ENCODE measurements at places on chromosomes 13 and 19. TPM values are rescaled to one million over a fixed set of nuclear protein-coding genes. Genes with fewer than 3 reads are reported as not detected.
A peak's percentile ranks its signal among the peaks of the same experiment; 100 is the strongest.

DNA sequence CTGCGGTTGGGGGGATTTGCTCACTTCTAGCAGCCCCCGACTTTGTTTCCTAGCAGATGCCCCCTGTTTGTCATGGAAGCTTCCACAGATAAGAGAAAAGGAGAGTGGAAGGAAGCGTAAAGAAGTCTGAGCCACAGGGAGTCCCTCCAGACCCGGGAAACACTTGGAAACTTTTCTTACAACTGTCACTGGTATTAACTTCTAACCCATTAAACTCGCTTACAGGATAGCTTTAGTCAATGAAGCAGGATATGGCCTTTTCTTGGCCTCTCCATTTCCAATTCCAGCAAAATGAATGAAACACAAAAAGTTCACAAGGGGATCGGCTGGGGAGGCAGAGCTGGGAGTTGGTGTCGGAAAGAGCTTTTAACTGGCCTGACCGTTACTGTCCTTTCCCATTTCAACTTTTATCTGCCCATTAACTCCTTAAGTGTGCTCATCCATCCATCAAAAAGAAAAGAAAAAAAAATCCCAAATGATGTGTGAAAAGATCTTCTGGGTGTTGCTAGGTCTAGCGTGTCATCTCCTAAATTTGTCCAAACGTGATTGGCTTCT lies 231.9 kb upstream of the ARGLU1 start:
- no peak overlapping the region for H3K27ac ChIP-seq
- no peaks in the 10 kb centered on the region for H3K36me3 ChIP-seq
- no peaks in the 10 kb centered on the region for H3K4me1 ChIP-seq
- no peaks in the 10 kb centered on the region for H3K27me3 ChIP-seq
- no peak overlapping the region for H3K4me3 ChIP-seq

GRCh38 chr19:18145391-18145999 lies 7.5 kb upstream of the PIK3R2 start:
- H3K36me3 ChIP-seq, result peaks cover 69% of the 10 kb centered on the region
- DNase-seq, result no peak
- H3K27me3 ChIP-seq, result no peaks in the 10 kb centered on the region
- no peaks in the 10 kb centered on the region for H3K4me1 ChIP-seq
- H3K4me3 ChIP-seq, result no peak overlapping the region

DNA sequence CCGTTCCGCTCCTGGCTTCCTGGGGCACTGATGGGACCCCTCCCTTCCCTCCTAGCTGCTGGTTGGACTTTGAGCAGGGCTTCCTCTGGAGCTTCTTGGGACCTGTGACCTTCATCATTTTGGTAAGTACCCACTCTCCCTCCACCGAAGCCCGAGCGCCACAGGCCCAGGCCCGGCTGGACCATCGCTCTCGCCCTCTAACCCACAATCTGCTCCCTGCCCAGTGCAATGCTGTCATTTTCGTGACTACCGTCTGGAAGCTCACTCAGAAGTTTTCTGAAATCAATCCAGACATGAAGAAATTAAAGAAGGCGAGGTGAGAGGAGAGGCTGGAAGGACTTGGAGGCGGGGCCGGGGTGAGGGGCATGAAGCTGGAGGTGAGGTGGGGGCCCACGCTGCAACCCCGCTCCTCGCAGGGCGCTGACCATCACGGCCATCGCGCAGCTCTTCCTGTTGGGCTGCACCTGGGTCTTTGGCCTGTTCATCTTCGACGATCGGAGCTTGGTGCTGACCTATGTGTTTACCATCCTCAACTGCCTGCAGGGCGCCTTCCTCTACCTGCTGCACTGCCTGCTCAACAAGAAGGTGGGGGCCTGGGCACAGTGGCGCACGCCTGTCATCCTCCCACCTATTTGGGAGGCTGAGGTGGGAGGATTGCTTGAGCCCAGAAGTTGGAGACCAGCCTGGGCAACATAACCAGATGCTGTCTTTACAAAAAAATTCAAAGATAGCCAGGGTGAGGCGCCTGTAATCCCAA lies 12.3 kb downstream of the DDX39A start:
- H3K4me1 ChIP-seq, result peaks cover 69% of the 10 kb centered on the region
- no peak overlapping the region for H3K4me3 ChIP-seq
- H3K36me3 ChIP-seq, result peaks cover 98% of the 10 kb centered on the region
- DNase-seq, result no peak
- no peaks in the 10 kb centered on the region for H3K27me3 ChIP-seq
- peak overlapping the region; percentile 22 for H3K27ac ChIP-seq

- H3K27ac ChIP-seq, result no peak overlapping the region
- no peaks in the 10 kb centered on the region for H3K4me1 ChIP-seq
- no peaks in the 10 kb centered on the region for H3K36me3 ChIP-seq
- H3K4me3 ChIP-seq, result no peak overlapping the region
Observed at GRCh38 chr13:90416519-90416918, 931.0 kb upstream of the MIR17HG start.

DNA sequence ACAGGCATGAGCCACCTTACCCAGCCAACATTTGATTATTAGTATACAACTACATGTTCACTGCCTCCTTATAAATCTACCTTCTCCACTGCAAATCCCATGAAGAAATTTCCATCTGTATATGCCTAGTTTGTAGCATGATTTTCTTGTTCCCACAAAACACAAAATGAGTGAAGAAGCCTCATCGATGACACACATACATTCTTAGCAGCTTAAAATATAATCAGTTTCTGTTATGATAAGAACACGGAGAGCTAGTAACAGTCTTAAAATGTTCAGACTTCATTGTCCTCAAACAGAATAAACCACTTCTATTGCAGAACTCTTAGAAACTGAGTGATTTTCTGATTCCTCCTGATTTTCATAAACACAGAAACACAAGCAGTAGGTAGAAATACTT lies 740.5 kb downstream of the PCDH9 start:
- no peak overlapping the region for H3K4me3 ChIP-seq
- no peak for DNase-seq
- no peaks in the 10 kb centered on the region for H3K4me1 ChIP-seq
- no peak overlapping the region for H3K27ac ChIP-seq
- no peaks in the 10 kb centered on the region for H3K27me3 ChIP-seq

DNA sequence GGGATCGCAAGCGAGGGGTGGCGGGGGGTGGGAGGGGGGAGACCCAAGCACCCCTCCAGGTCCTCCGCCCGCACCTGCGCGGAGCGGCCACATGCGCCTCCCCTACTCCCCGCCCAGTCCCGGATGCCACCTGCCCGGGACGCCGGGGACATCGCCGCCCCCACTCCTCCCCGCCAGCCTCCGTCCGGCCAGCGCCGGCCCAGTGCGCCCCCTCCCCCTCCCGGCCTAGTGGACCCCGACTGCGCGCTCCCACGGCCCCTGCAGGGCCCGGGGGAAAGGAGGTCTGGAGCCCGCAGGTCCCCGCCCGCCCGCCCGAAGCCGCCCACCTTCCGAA lies 263 bp downstream of the RHPN2 start:
- no peak for DNase-seq
- peaks cover 15% of the 10 kb centered on the region for H3K4me1 ChIP-seq
- H3K4me3 ChIP-seq, result peak overlapping the region; percentile 24

DNA sequence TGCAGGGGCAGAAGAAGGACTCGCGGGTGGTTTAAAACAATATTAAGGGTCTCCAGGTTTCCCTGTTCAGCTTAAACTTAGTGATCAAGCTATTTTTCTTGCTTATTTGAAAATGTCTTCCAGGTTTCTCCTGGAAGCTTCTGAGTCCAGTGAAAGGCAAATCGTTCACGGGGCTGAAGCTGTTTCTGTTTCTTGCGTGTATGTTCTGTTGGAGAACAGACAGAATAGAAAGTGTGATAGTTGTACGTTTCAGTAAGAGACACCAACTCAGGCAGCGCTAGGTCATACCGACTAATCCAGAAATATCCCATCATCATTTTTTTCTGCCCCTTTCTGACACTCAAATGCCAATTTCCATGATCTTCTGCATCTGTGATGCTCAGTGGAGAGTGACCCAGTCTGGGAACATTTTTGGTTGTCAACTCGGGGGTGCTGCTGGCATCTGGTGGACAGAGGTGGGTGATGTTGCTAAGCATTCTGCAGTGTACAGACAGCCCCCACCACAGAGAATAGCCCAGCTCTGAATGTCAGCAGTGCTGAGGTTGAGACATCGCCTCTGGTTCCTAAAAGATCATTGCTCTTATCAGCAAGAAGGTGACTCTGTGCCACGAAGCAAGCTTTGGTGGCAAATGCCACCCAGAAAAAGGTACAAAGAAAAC lies 4.3 kb downstream of the KLF2 start:
- peaks cover 44% of the 10 kb centered on the region for H3K36me3 ChIP-seq
- peak overlapping the region; percentile 98 for H3K4me3 ChIP-seq
- H3K4me1 ChIP-seq, result peaks cover 48% of the 10 kb centered on the region
- DNase-seq, result peak; percentile 56

- H3K4me3 ChIP-seq, result no peak overlapping the region
- no peak for DNase-seq
- H3K36me3 ChIP-seq, result no peaks in the 10 kb centered on the region
- H3K27me3 ChIP-seq, result no peaks in the 10 kb centered on the region
- no peak overlapping the region for H3K27ac ChIP-seq
- H3K4me1 ChIP-seq, result no peaks in the 10 kb centered on the region
Observed at GRCh38 chr13:39815345-39816111, 160.1 kb downstream of the COG6 start.

Gene DACT3
- 0.11 TPM for total RNA-seq

Gene PRTN3
- not detected for total RNA-seq

Gene SLITRK1
- total RNA-seq, result not detected

Gene ZNF562
- 12.8 TPM for total RNA-seq

Gene MISP
- not detected for total RNA-seq

Gene PLEKHF1
- total RNA-seq, result 41.0 TPM

Data from CD4-positive, alpha-beta T cell (primary cell).